ENCODE measurements at places on chromosomes 1 and 21. TPM values are rescaled to one million over a fixed set of nuclear protein-coding genes. Genes with fewer than 3 reads are reported as not detected.

DNA sequence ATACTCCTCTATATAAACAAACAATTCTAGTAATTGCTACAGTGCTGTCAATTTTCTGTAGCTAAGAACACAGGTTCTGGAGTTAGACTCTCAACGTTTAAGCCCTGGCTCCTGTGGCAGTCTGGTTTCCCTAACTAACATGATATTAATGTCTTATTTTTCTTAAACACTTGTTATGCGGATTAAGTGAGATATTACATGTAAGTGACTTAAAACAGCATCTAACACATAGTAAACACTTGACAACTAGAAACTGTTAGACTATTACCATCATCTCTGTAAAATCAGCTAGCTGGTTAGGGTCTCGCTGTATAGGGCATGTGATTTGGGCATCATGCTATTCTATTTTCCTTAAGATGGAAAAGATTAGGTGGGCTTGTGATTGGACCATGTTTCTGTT lies 2.3 kb downstream of the VANGL1 start:
- no peak for DNase-seq

GRCh38 chr1:205073511-205073910 lies 10.7 kb downstream of the TMEM81 start:
- DNase-seq, result no peak

The ELAPOR1 gene
- total RNA-seq, result 2.0 TPM

The FAM76A gene
- total RNA-seq, result 13.6 TPM

DNA sequence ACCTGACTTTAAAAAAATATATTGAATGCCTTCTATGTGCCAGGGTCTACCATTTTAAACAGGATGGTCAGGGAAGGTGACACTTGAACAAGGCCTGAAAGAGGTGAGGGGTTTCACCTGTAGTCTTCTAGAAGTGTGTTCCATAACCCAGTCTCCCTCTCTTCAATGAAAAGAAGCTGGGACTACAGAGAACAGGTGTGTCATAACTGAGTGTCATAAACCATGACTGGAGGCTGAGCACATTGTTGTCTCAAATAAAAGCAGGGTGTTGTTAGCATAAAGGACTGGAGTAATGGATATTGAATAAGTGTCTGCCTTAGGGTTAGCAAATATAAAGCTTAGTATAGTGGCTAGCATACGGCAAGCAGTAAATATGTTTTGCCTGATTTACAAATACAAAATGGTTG lies 65.4 kb downstream of the SYDE2 start:
- no peak for DNase-seq

The RASSF5 gene
- 0.19 TPM for total RNA-seq

DNA sequence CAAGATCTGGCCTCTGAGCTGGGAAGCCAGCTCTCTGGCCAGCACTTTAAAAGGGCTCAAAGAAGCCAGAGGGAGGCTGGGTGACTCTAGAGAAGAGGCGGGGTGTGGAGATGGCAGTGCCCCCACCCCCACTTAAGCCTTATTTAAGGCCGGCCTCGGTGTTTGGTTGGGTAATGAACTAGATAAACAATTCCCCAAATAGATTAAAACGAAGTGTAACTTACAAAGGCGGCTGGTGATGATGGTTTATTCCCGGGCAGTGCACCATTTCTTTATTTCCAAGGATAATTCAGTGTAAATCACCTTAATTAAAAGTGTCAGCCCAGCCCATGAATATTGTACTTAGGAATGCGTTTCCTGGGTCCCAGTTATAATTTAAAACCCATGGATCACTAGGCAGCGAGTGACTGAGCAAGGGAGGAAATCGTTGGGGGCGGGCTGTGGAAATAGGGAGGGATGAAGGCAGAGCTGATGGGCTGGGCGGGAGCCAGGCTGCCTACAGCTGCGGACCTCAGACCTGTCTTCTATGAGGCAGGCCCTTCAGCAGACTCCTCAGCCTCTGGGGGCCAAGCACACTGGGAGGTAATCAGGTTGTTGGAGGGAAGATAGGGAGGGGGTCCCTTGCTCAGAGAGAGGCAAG lies 54.9 kb downstream of the TMEM53 start:
- DNase-seq, result no peak

DNA sequence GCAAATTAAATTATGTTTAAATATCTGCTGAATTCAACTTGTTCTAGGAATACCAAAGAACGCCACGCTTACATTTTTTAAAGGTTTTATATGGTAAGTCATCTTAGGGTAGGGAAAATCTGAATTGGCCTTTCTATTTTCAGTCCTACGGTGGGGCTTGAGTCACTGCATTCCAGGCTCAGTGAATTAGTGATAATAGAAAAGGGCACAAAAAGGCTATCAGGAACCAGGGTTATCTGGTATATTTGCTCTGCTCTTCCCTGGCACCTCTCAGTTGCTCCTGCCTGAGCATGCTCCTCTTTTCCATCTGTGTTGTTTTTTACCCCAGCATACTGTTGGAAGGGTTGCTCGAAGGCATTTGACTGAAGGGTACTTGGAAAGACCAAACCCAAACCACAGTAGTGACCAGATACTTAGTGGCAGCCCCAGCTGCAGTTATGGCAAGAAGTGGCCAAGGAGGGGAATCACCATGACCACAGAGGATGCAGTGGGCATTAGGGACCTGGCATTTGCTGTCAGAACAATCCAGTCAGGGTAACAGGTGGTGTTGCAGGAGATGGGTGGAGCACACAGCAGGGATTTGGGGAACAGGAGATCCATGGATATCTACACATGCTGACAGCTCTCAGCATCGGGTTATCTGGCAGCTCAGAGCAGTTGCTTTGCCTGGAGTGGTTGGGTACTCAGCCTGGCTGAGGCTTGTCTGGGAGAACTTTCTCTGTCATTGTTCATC lies 2.3 kb downstream of the OVAAL start:
- no peak for DNase-seq

The OLFML3 gene
- 13.4 TPM for total RNA-seq

- DNase-seq, result no peak
These were observed 31.4 kb upstream of the TMEM222 start for GRCh38 chr1:27290581-27290980.

All from neural progenitor cell (in vitro differentiated cells).